CD4-positive, alpha-beta T cell treated with Interleukin-1 beta for 1 hour (primary cell): ENCODE measurements at places on chromosomes 11 and 22.

GRCh38 chr11:23181022-23181807, 320.9 kb upstream of the CCDC179 start:
- no peak for DNase-seq

- DNase-seq, result no peak
Observed at GRCh38 chr11:79174045-79175008, 266.5 kb downstream of the TENM4 start.

- no peak for DNase-seq
Observed at GRCh38 chr11:129538323-129538722, 162.7 kb downstream of the BARX2 start.

DNA sequence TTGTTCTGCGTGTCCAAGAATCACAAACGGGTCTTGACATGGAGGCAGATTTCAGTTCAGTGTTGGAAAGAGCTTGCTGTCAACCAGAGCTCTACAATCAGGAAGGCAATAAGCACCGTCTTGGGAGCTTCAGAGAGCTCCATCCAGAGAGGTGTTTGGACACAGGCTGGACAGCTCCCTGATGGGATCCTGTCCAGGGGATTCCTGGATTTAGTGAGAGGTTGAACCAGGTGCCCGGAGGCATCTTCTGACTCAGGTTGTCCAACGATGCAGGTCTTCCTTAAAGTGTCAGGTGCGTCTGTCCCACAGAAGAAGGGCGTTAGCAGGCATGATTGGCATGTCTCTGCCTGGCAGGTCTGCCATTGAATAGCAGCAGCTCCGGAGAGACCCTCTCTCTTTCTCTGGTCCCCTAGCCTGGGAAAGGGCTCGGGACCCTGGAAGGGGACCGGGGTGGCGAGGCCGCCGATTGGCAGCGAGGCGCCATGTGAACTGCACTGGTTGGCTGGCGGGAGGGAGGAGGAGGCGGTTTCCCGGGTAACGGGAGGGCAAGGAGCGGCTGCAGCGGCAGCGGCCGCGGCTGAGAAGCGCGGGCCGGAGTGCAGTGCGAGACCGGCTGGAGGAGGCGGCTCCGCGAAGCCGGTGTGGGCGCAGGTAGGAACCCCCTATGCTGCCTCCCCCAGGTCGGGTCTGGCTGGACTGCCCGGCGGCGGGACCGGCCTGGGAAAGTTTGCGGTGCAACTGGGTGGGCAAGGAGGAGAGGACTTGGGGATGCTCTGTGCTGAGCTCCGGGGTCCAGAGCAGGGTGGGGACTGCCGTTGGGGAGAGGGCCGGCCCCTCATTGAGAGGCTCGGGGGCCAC, 104.1 kb upstream of the E2F8 start:
- DNase-seq, result no peak

GRCh38 chr11:1302041-1302460, 7.4 kb downstream of the TOLLIP start:
- DNase-seq, result no peak

DNA sequence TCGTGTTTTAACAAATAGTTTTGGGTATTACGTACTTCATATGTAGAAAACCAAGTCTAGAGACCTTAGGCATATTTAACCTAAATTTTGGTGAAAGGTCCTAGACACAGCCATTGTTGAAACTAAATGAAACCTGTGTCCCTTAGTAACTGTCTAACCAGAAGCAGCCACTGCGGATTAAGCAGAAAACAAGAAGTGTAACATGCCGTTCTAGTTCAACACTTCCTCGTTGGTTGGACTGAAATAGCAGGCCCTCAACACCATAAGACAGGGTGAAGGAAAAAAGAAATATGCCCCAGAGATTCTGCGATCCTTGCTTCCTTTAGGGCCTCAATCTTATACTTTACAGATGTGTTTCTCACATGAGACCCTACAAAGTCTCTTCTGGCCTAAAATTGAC, 2.0 kb downstream of the NAA40 start:
- no peak for DNase-seq

DNA sequence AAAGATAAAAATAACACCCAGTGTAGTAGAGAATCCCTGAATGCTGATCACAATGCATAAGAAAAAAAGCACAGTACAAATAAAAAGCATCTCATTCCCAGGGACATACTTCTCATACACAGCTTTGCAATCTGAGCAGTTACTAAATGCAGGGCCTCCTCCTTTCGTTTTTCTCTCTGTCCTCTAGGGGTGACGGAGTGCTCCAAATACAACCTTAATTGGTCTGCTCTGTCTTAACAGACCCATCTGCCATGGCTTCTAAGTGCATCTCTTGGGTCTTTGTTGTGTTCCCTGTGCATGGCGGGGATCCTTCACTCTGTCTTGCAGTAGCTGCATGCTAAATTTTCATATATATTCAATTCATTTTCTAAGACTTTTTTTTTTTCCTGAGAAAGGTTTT, 1114.2 kb upstream of the RAG2 start:
- DNase-seq, result no peak

GRCh38 chr11:70661761-70662501, 263.6 kb downstream of the CTTN start:
- no peak for DNase-seq

- no peak for DNase-seq
Observed at GRCh38 chr11:46492532-46492931, 101.0 kb upstream of the CHRM4 start.

- no peak for DNase-seq
Observed at GRCh38 chr11:8870411-8871170, 40.4 kb upstream of the AKIP1 start.

DNA sequence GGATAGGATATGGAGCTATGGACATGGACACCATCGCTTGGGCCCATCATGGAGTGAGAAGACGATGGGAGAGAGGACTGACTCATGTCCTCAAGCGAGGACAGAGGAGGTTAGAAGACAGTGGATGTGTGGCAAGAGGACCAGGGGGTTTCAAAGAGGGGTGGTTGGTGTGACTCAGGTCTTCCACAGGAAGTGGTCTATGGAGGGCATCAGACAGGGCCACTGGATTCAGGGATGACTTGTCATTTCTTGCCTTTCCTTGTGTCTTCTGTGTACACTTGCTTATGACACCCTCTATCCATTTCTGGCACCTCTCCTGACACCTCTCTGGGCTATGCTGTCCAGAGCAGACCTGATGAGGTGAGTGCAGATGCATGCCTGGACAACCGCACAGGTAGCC, 115.4 kb downstream of the OSBP2 start:
- DNase-seq, result no peak

GRCh38 chr11:111230122-111230465, 15.4 kb upstream of the POU2AF2 start:
- DNase-seq, result no peak

DNA sequence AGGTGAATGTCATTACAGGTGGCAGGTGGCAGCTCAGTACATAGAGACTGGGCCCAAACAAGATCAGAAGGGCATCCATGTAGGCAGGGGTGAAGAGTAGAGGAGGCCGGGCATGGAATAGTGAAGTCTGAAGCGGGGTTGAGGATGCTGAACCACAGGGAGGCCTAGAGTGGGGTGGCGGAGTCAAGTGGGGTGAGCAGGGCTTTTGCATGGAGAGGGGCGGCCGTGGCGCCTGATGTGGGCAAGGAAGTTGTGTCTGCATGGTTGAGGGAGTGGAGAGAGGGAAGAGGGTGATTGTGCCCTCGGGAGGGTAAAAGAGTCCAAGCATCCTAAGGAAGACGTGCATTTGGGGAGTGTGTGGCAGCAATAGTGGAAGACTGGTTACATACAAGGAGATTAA, 14.4 kb downstream of the DDB2 start:
- no peak for DNase-seq

GRCh38 chr11:85627332-85627997, at the start of gene DLG2:
DLG2 (minus strand) TSS chr11:85627344.
- DNase-seq, result peak; percentile 13

GRCh38 chr11:48081151-48082010, 101.0 kb downstream of the PTPRJ start:
- peak; percentile 42 for DNase-seq

DNA sequence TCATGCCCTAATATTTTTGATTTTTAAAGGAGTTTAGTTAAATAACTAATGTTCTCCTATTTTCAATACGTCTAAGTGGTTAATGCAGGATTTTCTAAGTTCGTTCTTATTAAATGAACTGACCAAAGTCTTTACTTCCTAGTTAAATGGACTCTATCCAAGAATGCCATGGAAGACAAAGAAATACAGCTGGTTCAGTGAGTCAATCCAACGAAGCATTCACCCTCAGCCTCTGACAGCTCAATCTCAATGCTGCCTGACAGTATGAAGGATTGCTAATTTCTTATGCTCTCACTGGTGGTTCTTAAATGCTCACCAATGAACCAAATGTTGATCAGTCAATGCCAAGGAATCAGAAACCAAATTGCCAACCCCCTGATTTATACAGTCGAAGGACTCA, 219.4 kb downstream of the CADM1 start:
- no peak for DNase-seq

GRCh38 chr11:83140691-83141455, 16.1 kb upstream of the PCF11 start:
- no peak for DNase-seq

GRCh38 chr11:41845066-41845465, 385.6 kb upstream of the LRRC4C start:
- DNase-seq, result no peak

DNA sequence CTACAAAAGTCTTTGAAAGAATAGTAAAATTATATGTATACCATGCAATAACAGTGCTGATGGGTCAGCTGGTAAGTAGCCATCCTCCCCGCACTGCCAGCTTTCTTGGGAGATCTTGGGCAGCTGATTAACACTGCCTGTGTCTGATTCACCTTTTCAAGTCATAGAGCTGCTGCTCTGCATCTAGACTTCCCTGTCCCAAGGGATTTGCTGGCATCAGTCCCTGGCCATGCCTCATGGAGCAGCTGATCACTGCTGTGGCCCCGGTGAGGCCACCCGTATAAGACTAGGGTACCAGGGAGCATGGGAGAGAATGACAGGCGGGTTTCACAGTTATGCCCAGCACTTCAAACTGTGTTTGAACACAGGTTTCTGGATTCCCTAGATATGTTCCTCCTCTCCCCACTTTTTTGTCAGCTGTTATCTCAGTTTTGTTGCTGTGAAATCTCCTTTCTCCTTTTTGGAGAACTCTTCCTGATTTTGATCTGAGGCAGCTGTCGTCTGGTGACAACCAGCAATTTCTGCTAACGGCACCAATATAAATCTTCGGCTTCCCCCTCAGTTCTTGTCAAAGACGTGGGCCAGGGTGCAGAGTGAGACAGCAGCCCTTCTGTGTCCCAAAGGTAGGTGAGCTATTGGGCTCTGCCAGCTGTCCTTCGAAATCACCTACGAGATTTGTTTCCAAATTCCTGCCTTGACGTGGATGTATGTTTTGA, 438.9 kb downstream of the NTM start:
- no peak for DNase-seq

GRCh38 chr22:41991111-41991510, 7.5 kb upstream of the WBP2NL start:
- DNase-seq, result no peak

DNA sequence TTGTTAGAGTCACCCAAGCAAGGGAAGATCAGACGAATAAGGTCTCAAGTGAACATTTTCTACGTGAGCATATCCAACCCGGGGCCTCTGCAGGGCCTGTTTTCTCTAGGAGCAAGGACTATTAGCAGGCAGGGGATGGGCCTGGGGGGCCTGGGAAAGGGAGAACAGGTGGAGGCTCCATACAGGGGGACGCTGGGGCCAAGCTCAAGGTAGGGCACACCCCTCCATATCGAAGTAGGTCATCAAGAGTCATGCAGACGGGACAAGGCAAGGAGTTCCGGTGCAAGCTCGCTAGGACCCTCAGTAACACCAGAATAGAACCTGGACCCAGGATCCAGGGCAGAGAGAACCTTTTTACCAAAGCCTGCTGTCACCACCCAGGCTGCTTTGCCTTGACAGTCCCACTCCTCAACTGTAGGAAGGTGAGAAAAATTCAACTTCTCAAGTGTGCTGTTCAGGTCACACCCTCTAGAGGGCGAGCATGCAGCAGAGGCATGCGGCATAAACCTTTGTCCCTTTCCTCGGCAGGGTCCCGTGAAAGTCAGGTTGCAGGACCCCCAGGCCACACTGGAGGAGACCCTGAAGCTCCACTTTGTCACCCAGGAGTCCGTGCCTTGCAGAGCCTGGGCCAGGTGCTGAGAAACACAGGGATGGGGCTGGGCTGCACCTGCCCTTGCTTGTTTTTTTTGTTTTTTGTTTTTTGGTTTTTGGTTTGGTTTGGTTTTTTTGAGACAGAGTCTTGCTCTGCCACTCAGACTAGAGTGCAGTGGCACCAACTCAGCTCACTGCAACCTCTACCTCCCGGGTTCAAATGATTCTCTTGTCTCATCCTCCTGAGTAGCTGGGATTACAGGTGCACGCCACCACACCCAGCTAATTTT, 8.6 kb upstream of the APOBEC3B start:
- peak; percentile 65 for DNase-seq

DNA sequence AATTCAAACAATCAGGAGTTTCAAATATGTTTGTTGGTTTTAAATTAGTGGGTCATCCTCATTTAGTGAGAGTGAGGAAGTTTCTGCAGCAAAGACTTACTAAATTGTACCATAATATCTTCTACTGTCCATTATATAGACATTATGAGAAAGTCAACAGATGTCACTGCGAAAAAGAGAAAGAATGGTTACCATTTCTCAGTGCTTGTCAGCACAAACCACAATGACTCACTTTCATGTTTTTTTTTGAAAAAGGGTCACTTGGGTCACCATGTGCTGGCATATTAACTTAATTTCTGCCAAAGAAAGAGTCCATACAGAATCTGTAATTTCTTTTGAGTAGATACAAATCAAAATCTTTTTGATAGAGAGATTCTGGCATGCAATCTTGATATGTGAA, 924.6 kb upstream of the FAT3 start:
- DNase-seq, result no peak

- DNase-seq, result peak; percentile 11
Observed at GRCh38 chr22:30636226-30637077, 871 bp downstream of the SLC35E4 start.

DNA sequence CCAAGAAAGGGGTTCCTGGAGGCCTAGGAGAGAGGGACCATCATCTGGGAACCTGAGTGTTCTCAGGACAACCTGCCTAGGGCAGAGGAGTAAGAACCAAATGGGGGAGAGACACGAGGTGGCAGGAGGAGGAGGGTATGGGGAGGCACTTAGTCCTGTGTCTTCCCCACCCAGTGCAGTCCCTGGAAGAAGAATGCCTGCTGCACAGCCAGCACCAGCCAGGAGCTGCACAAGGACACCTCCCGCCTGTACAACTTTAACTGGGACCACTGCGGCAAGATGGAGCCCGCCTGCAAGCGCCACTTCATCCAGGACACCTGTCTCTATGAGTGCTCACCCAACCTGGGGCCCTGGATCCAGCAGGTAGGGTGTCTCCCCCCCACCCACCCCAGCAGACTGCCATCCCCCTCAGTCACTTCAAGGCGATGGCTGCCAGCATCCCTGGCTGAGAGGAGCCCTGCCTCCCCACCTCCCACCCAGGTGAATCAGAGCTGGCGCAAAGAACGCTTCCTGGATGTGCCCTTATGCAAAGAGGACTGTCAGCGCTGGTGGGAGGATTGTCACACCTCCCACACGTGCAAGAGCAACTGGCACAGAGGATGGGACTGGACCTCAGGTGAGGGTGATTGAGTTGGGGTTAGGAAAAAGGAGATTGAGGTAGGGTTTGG, 3.7 kb upstream of the INPPL1 start:
- no peak for DNase-seq

- peak; percentile 50 for DNase-seq
Observed at GRCh38 chr22:24230911-24231656, 13.8 kb downstream of the GGT5 start.
